ENCODE measurements at places on chromosomes 3 and 15. TPM values are rescaled to one million over a fixed set of nuclear protein-coding genes. Genes with fewer than 3 reads are reported as not detected.

GRCh38 chr3:100517276-100517675 lies 24.9 kb downstream of the TMEM45A start:
- no peak overlapping the region for H3K27ac ChIP-seq
- no peak overlapping the region for H3K4me3 ChIP-seq
- H3K27me3 ChIP-seq = peaks cover under 1% of the 10 kb centered on the region
- DNase-seq = no peak
- no peaks in the 10 kb centered on the region for H3K4me1 ChIP-seq
- no peaks in the 10 kb centered on the region for H3K36me3 ChIP-seq

DNA sequence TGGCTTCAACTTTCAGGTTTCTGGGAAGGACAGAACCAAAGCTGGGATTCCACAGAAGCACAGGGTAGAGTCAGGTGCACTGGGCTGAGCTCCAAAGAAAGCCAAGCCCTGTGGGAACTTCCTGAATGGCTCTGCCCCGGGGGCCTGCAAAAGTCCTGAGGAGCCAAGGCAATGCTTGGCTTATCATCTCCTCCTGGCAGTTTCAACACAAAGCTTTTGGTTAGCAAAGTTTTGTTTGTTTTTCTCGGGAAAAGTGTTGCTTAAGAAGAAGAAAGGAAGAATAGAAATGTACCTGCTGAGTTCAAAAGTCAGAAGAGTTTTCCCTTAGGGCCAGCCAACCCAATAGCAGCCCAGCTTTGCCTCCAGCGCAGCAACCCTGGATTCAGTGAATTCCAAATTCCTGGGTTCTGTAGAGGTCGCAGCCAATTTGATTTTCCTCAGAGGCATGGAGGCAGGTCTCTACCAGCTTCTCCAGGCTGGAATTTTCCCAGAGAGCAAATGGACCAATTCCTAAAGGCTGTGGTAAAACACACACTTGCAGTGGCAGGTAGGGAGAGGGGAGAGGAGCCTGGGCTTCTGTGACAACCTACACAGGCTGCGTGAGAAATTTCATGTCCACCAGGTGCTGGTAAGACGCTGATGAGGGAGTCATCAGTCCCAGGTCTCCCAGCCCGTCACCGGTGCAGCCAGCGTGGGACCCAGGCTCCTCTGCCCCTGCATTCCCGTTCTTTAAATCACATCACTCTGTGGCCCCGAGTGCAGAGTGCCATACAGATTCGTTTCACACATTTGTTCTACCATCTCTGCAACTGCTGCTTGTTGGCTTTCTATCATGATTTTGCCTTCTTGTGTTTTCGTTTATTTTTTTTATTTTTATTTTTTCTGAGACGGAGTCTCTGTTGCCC lies 54.3 kb upstream of the SNRPA1 start:
- no peak for DNase-seq
- H3K36me3 ChIP-seq = no peaks in the 10 kb centered on the region
- H3K4me1 ChIP-seq = no peaks in the 10 kb centered on the region
- H3K27ac ChIP-seq = no peak overlapping the region

DNA sequence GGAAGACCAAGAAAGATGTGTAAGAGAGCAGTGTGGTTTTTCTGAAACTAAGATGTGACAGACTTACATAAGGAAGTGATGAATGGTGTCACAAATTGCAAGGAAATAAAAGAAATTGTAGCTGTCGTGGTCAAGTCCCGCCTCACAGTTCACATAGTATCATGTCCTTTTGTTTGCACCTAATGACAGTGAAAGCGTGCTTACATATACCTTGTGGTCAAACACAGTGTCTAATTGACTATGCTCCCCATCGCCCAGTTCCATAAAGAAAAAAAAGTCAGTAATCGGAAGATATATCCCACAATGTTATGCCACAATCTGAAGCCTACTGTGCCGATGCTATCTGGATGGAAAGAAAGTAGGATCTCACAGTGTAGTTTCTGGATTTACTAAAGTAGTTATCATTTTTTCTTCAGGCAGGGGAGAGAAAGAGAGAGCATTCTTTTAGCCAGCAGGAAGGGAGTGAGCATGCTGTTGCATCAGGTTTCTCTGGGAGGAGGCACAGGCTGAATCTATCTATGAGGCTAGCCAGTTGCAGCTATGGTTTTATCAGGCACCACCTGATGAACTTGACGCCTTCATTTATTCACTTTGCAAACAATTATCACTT lies 9.8 kb upstream of the PLSCR1 start:
- H3K27ac ChIP-seq = no peak overlapping the region
- H3K4me1 ChIP-seq = peaks cover 35% of the 10 kb centered on the region
- no peak for DNase-seq
- H3K36me3 ChIP-seq = no peaks in the 10 kb centered on the region

DNA sequence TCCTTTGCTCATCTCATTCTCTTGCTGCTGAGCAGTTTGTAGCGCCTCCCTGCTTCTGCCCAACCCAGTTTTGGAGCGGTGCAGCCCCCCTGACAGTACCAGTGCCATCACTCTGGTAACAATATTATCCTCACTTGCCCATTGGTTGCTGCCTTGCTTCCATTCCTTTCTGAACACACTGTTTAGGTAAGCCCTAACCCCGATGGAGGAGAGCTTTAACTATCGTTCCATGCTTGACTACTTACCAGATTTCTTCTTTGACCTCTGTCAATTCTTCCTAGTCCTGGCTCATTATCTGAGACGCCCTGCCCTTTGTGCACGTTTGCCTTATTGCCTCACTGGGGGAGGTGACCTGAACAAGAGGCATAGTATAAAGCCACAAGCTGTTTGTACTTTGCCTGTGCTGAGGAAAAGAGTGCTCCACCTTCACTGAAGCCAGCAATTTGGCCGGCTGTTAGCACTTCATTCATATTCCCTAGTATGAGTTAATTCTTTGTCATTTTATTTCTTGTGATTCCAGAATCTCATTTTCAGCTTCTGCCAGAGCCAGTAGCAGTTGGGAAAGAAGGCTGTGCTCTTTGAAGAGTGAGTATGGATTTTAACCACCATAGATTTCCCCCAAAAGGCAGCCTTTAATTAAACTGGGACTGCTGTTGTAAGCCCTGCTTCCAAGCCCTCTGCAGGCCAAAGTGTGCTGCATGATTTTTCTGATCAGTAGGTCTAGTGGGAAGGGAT lies 11.9 kb downstream of the ABHD6 start:
- peaks cover 19% of the 10 kb centered on the region for H3K4me1 ChIP-seq
- H3K36me3 ChIP-seq = no peaks in the 10 kb centered on the region
- no peak overlapping the region for H3K27ac ChIP-seq
- DNase-seq = no peak
- no peaks in the 10 kb centered on the region for H3K27me3 ChIP-seq

GRCh38 chr3:149314807-149315578 lies 18.4 kb downstream of the TM4SF18 start:
- no peaks in the 10 kb centered on the region for H3K4me1 ChIP-seq
- no peak overlapping the region for H3K4me3 ChIP-seq
- DNase-seq = no peak
- H3K36me3 ChIP-seq = no peaks in the 10 kb centered on the region

DNA sequence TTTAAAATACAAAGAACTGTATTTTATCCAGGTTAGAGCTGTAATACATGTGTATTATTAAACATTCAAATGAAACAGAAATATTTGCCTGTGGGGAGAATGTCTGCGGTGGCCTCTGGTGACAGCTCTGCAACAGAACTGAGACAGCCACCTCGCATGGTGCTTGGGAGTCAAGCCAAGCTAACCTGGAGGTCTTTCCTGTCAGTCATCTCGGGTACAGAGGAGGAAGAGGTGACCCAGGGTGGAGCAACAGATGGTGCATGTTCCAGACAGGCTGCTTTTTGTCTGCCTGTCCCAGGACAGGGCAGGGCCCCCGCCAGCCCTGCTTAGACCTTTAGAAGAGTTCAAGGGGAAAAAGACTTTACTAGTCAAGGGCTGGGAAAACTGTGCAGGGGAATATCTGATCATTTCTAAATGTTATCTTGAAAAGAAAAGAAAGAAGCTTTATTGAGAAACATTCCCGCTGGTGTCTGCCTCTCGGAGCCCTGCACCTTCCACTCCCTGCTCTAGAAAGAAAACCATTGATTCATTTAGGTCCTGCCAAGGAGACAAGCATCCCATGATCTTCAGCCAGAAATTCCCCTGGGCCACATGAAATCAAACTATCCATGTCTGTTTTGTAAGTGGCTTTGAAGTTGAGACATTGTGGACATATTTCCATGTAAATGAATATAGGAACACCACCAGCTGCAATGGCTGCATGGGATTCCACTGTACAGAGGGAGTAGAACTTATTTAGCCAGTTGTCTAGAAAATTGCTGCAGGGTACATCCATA lies 5.5 kb upstream of the NR2E3 start:
- DNase-seq = no peak
- no peak overlapping the region for H3K4me3 ChIP-seq
- no peaks in the 10 kb centered on the region for H3K4me1 ChIP-seq
- no peak overlapping the region for H3K27ac ChIP-seq
- H3K27me3 ChIP-seq = peaks cover 5% of the 10 kb centered on the region

GRCh38 chr15:90036806-90037510 lies 35.8 kb downstream of the ZNF710 start:
- H3K27ac ChIP-seq = peak overlapping the region; percentile 95
- H3K4me1 ChIP-seq = peaks cover 95% of the 10 kb centered on the region
- H3K27me3 ChIP-seq = no peaks in the 10 kb centered on the region
- no peaks in the 10 kb centered on the region for H3K36me3 ChIP-seq
- DNase-seq = no peak

DNA sequence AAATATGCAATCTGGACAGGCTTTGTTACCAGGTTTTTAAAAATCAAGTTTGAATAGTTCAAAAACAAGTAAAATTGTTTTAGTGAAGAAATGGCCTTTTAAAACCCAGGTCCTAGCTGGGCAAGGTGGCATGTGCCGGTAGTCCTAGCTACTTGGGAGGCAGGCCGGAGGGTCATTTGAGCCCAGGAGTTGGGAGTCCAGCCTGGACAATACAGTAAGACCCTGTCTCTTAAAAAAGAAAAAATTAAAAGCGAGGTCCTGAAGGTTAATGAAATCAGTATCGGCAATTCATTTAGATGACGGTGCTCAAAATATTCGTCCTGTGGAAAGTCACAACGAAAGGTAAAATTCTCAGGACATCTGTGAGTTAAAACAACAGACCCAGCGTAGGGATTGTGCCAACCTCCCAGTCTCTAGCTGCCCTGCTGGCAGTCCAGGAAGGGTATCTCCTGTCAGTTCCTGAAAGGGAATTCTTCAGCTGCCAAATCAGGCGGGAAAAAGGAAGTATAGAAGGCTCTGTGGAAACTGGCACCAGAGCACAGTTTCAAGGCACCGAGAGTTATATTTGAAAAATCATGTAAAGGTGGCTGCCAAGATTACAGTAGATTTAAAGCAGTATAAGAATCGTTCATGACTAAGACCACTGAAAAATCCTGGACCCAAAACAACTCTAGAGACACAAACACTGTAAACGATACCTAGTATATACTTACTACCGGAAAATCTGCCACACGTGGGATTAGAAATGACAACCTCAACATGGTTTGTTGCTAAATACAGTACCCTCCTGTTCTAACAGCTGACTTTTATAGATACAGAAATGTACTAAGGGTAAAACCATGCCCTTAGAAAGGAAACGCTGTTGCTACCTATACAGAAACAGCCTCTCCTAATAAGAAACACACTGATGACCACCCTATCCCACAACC lies 1.2 kb upstream of the ABHD17C start:
- H3K27ac ChIP-seq = peak overlapping the region; percentile 90
- no peak for DNase-seq
- peaks cover 4% of the 10 kb centered on the region for H3K36me3 ChIP-seq
- H3K4me1 ChIP-seq = peaks cover 13% of the 10 kb centered on the region
- peak overlapping the region; percentile 78 for H3K4me3 ChIP-seq
- H3K27me3 ChIP-seq = peaks cover 5% of the 10 kb centered on the region

CAPN3 gene
- 9.2 TPM for total RNA-seq

PFKFB4 gene
- total RNA-seq = 18.0 TPM

All from activated T-cell treated with anti-CD3 and anti-CD28 coated beads, Interleukin-2, amount 50 U/mL, for 72 hours (primary cell).